ENCODE measurements at places on chromosomes 6 and 20.

GRCh38 chr6:20805021-20805420 is 270.8 kb downstream of the CDKAL1 start:
- DNase-seq: no peak

DNA sequence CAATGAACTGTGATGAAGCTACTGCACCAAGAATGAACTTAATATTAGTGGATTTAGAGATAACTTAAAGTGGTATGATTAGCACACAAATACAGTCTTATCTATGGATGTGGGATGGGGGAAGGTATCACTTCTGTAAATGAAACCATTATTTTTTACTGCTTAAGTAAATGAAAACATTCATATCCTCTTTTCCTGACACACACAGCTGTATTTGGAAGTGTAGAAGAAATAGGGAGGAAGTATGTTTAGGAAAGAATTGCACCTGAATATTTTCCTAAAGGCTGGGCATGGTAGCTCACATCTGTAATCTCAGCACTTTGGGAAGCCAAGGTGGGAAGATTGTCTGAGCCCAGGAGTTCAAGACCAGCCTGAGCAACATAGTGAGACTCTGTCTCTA is 96.8 kb downstream of the HIVEP2 start:
- DNase-seq: no peak

DNA sequence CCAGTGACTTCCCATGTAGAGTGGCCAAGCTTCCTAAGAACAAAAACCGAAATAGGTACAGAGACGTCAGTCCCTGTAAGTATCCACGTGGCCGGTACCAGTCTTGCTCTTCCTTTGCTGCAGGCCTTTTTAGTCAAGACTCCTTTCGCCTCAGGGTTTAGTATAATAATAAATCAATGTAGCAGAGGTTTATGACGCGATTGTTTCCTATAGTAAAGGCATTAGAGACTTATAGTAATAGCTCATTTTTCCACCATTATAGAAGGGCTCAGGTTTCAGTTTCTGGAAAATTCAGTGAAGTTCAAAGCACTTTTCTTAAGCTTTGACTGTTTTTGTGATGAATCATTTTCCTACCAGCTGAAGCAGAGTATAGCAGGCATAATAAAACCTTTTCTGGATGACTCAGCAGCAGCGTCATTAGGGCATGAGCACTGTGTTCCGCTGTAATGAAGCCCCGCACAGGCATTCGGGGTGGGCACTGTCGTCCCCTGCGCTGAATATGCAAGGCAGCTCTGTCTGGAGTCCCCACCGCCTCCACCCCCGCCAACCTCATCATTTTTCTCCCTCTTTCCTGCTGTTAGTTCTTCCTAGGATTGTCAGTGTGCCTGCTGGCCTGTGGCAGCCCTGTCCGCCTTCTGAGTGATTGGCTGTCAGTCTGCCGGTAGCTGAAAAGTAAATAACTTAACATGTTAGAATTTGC is 51.3 kb downstream of the PTPN1 start:
- DNase-seq: peak; percentile 94

DNA sequence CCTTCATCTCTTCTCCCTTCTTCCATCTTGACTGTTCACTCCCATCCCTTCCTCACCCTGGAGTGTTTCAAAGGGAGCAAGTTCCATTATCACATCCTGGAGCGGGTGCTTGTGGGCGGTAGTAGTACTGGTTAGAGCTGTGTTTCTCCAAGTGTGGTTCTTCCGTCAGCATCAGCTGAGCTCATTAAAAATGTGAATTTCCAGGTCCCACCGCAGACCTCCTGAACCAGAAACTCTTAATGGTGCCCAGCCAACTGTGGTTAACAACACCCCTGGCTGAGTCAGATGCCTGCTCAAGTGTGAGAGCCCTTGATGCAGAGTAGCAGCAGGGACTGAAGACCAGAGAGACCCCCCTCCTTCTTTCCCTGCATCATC is 24.4 kb downstream of the ANGPT4 start:
- no peak for DNase-seq

GRCh38 chr20:3209257-3209945 is at the start of gene ITPA:
Gene ITPA (plus strand): TSS chr20:3209498. CDS start chr20:3209552, 54 bp downstream.
- peak; percentile 42 for DNase-seq

DNA sequence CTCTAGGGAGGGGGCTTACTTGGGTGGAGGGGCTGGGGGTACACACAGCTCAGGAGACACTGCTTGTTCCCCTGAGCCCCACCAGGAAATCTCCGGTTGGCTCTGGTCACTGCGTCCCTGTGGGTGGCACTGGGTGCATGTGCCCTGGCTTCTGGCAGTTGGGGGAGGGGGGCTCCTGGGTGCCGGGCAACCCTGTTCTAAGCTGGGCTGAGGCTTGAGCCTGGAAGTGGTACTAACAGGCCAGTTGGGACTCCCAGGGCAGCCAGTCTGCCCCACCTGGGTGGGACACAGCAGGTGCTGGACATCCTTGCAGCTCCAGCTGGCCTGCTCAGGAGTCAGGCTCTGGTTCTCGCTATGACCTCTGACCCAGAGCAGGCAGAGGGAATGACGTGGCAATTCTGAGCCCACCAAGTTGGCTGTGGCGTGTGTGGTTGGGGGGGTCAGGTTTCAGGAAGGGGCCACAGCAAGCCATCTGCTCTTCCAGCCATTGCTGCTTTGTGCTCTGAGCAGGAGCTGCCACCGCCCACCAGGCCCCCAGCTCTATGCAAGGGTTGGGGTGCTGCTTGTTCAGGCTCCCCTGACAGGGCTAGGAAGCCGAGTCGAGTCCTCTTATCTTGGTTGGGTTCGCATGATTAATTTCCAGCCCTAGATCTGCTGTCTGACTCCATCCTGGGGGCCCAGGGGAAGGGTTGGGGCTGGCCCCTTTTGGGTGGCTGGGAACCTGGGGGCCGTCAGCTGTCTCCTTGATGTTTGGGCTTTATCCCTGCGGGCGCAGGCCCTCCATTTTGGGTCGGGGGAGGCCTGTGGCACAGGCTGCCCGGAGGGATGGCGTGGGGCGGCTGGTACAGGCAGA is 590 bp downstream of the C20orf204 start:
- DNase-seq: no peak

- DNase-seq: peak; percentile 86
These were observed 182.6 kb downstream of the RNGTT start for GRCh38 chr6:88780714-88781389.

GRCh38 chr6:150738092-150738629 is 127.3 kb upstream of the MTHFD1L start:
- DNase-seq: no peak

- no peak for DNase-seq
These were observed 64.5 kb downstream of the BFSP1 start for GRCh38 chr20:17466641-17467040.

- peak; percentile 50 for DNase-seq
These were observed 1.4 kb upstream of the EPM2A start for GRCh38 chr6:145736661-145737144.

DNA sequence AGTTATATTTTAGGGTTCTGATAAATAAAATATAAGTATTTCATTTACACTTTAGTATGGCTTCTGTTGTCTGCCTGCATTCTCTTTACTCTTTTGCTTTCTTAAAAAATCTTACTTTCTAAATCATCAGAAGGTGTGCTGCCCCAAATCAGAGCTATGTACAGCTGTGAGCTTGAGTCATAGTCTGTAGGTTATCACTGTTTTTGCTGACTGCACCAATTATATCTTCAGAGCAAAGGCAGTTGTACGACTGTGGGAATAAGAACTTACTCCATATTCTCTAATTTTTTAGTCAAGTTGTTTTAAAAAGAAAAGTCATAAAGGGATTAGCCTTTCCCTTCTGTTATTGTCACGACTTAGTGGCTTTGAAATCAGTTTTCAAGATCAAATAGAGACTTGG is 1649.0 kb downstream of the HACE1 start:
- no peak for DNase-seq

DNA sequence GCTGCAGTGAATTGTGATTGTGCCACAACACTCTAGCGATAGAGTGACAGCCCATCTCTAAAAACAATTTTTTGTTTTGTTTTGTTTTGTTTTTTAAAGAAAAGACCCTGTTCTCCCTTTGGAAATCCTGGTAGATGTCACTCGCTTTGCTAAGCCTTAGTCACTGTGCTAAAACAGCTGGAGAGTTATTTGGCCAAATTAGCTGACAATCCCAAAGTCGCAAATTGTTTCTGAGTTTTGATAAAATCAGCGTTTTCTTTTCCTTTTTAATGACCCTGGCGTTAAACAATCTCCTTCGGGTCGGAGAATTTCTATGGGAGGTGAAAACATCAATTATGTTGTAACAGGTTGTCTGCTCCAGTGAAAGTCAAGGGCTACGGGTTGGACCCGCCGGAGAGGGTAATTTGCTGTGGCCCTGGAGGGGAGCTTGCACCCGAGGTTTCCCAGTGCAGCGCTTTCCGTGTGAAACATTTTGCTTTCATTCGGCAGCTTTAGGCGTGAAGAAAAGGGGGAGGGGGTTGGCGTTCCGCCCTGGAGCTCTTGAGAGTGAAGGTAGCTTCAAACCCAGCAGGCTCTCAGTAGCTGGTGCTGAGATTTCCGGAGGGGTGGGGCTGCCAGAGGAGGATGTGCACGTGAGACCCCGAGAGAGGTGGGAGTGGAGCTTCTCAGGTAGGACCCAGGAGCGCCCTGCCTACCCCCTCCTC is 296.6 kb downstream of the PHACTR1 start:
- peak; percentile 7 for DNase-seq

GRCh38 chr6:134451529-134451928 is 133.6 kb upstream of the SGK1 start:
- no peak for DNase-seq

DNA sequence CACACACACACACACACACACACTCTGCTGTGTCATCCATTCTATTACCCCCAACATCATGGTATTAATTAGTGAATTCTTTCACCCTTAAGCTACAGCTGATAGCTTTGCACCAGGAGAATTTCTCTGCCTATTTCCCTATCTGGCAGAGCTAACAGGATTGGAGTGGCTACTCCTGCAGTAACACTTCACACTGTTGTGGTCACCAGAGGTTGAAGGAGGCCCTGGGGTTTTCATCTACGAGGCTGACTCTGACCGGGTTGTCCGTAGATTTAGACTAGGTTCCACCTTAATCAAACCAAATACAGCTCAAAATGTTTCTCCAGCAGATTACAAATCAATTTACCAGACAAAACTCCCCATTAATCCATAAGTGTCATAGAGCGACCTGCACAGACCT is 69.2 kb upstream of the RIPOR2 start:
- DNase-seq: no peak

DNA sequence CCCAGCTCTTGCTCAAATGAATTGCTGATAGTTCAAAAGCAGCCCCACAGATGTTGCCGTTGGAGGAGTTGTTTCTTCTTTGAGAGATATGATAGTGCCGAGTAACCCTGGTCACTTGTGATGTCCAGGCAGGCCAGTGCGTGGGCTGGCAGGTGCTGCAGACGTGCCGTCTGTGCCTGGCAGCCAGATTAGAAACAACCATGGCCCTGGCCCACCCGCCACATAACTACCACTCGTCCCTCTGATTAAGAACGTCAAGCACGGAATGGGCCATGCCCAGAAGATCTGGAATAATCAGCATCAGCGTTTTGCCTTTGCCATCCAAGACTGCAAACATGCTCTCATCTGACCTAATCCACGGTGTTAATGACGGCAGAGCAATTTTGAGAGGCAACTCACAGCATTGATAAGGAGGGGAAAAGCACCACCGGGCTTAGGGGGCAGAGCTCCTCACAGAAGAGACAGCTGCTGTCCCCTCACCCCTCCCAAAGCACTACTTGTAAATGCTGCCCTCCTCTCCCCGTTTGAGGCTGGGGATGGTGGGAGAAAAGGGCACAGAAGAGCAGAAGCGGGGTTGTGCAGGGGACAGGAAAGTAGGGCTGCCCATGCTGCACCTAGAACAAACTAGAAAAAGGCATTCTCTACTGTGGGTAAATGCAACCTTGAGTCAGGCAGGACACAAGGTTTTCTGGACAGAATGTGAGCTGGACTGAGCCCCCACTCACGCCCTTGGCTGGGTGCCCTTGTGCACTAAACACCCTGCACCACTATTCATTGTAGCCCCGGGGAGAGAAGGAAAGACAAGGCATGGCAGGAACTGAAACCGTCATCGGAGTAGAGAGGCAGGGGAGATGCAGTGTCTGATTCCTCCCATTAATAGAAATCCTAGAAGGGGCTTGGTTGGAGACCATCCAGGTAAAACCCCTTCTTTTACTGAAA is 5.3 kb upstream of the CPNE5 start:
- DNase-seq: no peak

DNA sequence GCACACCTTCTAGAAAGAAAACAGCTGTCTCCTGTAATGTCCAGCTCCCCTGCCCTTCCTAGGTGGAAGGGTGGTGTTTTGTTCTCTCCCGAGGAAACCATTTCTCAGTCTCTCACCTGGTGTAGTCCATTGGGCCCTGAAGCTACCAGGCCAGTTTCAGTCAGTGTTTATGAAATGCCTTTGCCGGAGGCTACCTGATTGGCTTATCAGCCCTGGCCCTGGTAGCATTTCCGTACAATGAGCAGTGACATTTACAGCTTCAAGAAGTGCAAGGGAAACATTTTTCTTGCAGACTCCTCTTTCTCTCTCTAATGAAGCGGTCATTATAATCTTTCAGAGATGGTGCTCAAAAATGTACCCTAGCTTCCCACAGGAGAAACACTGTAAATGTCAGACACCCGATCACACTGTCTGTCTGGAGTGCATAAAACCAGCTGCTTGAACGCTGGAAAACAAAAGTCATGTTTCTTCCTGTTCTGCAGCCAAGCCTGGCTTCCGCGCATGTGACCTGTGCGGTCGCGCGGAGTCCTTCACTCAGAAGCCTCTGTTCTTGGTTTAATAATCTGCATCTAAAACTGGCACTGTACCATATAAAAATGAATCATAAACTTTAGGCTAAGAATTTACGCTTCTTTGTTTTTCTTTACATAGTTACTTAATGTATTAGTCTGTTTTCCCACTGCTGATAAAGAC is 28.4 kb upstream of the SAYSD1 start:
- DNase-seq: peak; percentile 25

DNA sequence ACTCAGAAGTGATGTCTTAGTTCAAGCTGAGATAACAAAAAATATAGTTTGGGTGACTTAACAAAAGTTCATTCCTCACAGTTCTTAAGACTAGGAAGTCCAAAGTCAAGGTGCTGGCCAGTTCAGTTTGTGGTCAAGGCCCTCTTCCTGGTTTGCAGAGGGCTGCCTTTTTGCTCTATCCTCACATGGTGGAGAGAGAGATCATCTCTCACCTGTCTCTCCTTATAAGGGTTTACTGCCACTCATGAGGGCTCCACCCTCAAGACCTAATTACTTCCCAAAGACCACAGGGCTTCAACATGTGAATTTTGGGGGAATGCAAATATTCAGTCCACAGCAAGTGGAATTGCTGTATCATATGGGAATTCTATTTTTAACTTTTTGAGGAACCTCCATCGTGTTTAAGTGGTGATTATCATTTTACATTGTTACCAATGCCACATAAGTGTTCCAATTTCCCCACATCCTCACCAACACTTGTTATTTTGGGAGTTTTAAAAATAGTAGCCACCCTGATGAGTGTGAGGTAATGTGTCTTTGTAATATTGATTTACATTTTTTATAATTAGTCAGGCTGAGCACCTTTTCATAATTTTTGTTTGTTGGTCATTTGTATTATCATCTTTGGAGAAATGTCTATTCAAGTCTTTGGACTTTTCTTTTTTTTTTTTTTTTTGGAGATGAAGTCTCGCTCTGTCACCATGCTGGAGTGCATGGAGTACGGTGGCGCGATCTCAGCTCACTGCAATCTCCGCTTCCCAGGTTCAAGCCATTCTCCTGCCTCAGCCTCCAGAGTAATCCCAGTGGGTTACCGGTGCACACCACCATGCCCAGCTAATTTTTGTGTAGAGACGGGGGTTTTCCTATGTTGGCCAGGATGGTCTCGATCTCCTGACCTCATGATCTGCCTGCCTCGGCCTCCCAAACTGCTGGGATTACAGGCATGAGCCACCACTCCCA is 112.2 kb downstream of the SESN1 start:
- no peak for DNase-seq
